Fibroblast of skin of left quadriceps (primary cell): ENCODE measurements at places on chromosomes 16 and 17.

GRCh38 chr17:67582673-67583081 lies 135.1 kb upstream of the NOL11 start:
- DNase-seq: no peak

- no peak for DNase-seq
Measured at GRCh38 chr17:7560172-7561027, 1.3 kb upstream of the SENP3 start.

DNA sequence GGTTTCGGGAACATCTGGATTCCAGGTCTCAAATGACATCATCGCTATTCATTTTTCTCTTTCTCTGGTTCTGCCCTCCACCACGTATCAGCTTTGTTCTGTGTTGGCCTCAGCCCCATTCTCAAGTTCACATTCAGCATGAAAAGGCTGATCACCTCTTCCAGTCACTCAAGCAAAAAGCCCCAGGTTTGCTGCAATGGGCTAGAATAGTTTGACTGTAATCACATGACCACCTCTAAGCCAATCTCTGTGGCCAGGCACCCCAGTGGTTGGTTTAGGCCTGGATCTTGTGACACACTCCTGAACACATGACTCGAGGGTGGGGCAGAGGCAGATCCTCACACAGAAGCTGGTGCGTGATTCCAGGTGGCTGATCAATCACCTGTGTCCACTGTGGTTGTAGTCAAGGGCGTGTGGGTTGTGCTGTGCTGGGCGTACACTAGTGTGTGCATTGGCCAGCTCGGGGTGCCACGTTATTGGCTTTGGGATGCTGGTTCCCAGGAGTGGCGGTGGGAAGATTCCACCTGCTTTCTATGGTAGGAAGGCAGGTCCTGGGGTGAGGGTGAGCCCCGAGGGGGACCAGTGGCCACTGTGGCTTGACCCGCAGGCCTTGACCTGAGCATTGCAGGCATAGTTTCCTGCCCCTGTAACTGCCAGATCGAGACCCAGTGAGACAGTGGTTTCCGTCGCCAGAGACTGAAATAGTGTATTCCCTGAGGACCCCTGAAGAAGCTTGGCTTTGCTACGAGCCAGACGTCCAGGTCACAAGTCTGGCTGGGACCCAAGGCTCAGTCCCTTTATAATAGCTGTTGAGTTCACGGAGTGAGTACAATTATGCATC lies 12.0 kb downstream of the EEF2K start:
- DNase-seq: no peak

DNA sequence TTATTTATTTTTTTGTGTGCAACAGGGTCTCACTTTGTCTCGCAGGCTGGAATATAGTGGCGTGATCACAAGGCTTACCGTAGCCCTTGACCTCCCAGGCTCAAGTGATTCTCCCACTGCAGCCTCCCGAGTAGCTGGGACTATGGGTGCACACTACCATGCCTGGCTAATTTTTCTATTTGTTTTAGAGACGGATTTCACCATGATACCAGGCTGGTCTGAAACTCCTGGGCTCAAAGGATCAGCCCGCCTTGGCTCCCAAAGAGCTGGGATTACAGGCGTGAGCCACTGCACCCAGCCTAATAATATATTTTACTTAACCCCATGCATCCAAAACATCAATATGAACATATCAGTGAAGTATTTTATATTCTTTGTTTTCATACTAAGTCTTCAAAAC lies 2.0 kb downstream of the CCDC200 start:
- DNase-seq: no peak

DNA sequence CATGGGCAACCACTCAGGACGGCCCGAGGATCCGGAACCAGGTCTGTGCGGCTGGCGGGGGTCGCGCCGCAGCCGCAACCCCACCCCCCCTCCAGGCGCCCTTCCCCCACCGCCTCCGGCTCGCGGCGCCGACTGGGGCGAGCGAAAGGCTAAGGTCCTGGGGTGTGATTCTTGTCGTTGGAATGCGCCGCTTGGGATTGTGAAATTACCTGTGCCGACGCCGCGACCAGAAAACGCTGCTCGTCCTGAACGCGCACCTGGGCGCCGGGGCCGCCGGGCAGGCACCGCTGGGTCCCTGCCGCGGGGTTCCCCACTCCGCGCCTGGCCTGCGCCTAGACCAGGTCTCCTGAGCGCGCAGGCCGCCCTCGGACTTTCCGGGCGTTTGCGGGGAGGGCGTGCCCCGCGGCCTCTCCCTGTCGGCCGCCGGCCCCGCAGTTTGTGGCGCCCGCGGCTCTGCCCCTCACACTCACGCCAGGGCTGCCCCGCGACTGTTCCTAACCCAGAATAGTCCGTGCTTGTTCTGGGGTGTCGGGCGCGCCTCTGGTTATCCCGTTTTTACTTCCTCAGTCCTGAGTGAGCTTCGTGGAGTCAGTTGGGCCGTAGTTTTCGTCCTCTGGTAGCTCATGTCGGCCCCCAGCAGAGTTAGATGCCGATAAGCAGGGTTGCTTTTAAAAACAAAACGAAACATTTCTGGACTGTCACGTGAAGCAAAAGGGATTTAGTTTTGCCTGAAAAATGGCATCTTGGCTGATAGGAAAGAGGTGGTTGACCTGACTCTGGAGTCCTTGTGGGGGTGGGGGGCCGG lies 147.2 kb downstream of the SPECC1 start:
- DNase-seq: no peak

GRCh38 chr16:3401719-3402397 lies 843 bp downstream of the ZNF174 start:
- DNase-seq: no peak
